Stimulated activated CD8-positive, alpha-beta memory T cell treated with anti-CD3 and anti-CD28 coated beads, Interleukin-15, amount 100 ng/mL, for 24 hours (primary cell): ENCODE measurements at places on chromosomes 7 and 10.

DNA sequence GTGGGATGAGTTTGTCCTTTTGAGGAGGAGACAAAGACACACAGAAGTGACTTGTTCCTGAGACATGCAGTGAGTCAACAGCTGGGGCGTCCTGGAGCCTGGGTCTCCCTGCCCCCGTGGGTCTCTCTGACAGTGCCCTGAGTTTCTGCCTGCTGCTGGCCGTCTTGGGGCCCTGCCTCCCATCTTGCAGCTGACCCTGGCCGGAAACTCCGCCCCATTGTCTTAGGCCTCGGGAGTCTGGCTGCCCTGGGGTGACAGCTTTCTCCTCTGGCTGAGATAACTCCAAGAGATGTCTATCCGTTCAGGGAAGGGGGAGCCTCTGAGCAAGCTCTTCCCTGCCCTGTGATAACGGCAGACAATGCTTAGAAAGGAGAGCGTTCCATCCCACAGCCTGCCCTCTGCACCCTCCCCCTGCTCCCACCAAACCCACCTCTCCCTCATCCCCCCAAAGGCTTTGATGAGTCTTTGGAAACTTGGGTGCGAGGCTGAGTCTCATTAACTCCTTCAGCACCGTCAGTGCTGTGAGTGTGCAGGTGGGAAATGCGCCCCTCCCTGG is 69.5 kb upstream of the PODXL start:
- DNase-seq = no peak

GRCh38 chr10:131636116-131636515 is 264.7 kb upstream of the PPP2R2D start:
- DNase-seq = no peak

GRCh38 chr7:112020800-112021199 is 185.4 kb downstream of the DOCK4 start:
- DNase-seq = no peak

GRCh38 chr10:78867555-78867939 is 201.2 kb upstream of the ZMIZ1 start:
- no peak for DNase-seq

DNA sequence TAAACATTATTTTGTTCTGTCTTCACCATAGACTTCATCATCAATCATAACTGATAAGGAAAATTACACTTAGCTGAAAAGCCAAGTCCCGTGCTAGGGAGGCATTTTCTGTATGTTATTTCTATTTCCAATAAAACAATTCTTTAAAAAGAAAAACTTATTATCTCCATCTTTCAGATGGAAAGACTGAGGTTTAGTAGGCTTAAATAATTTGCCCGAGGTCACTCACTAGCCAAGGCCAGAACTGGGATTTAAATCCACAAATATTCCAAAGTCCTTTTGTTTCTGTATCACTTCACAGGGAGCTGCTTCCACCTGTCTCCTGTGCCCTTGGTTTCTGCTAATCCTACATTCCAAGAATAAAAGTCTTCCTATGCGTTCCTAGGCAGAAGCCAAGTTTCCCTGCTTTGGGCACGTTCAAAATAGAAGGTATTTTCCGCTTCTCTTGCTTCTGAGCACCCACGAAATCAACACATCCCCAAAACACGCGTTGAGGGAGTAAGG is 732 bp downstream of the CPVL start:
- DNase-seq = no peak

DNA sequence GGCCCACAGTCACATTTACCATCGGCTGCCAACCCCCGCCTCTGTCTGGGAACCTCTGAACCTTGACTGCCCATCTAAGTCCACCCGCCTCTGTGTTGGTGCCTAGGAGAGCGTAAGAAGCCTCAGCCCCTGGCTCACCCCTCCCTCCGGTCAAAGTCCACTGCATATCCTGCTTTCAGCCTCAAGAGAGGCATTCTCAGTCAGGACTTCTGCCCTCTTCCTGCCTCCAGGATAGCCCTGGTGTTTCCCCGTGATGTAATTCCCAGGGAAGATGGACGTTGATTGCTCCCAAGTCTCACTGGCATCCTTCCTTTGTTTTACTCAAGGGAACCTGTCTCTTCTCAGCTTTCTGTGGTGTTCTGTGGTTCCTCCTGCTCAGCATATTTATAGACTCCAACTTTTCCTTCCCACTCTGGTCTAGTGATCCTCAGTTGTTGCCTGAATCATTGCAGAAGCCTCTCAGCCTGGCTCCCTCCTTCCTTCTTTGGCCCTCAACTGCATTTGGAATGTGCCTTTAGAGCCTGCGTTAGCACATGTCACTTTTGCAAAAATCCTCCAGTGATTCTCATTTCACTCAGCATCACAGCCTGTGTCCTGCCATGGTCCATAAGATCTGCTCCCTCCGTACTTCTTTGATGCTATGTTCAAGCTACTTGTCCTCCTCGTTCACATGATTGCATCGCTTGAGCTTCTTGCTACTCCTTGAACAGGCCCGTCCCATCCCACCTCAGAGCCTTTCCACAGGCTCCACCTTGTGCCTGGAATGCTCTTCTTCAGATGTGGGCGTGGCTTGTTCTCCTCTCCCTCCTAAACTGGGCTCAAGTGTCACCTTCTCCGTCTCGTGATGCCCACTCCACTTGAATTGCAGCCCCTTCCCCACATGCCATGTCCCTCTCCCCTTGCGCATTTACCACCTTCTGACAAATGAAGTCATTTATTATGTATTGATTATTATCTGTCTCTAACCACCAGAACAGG is 124.2 kb downstream of the PLPP4 start:
- DNase-seq = no peak

GRCh38 chr10:69045441-69046300 is 42.2 kb upstream of the SRGN start:
- DNase-seq = no peak

DNA sequence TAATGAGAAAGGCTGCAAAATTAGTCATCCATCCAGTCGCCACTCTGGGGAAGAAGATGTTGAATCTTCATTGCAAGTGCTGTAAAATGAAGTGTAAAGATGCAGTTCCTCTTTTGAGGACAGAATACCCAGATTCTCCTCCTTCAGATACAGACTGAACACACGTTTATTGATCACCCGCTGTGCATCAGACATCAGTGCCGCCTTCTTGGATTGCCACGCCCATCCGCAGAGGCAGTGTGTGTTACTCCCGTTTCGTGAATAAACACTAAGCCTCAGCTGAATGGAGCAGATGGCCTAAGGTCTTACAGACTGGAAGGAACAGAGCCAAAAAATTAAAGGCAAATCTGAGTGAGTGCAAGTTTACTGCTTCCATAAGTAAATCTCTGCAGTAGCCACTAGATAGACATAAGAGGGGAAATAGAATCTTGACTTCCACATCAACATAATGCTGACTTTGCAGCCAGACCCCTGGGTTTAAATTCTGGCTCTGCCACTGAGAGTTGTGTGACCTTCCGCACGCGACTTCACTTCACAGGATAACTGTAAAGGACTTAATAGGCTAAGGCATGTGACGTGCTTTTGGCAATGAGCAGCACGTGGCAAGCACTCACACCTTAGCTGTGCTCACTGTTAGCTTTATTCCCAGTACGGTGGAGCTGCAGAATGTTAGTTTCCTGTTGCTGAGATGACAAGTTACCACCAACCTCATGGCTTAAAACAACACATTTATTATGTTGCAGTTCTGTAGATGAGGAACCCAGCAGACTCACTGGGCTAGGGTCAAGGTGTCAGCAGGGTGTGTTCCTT is 285.9 kb downstream of the CELF2 start:
- no peak for DNase-seq

DNA sequence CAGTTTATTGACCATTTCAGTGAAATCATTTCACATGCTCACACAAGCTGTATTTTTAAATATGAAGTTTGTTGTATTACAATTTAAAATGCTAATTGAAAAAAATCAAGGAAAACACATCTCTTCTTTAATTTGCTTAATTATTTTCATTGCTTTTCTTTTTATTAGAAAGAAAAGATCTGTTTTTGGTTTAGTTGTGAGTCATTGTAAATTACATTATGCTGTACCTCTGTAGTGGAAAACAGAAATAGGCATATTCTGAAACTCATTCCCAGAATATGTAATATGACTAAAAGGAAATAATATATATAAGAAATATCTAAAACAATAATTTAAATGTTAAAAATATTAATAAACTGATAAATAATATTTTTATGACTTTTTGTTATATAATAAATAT is 161.9 kb downstream of the HGF start:
- no peak for DNase-seq

DNA sequence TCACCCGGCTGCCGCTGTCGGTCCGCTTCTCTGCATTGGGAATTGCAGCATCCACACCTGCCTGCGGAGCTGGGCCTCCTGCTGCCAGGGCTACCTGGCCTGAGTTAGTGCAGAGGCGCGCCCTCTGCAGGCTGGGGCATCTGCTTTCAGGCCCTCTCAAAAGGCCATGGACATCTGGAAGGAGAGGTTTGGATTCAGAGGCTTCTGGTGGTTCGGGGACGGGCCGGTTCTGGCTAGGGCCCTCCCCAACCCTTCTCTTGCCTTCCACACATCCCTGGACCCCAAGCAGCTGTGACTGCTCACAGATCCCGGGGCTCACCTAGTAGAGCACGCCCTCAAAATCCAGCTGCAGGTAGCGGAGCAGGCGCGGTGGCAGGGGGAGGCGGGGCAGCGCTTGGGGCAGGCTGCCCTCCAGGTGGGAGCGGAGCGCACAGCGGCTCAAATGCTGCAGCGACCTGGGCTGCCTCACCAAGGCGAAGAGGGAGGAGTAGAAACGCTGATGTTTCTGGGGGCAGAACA is 8.4 kb upstream of the GBX1 start:
- no peak for DNase-seq

DNA sequence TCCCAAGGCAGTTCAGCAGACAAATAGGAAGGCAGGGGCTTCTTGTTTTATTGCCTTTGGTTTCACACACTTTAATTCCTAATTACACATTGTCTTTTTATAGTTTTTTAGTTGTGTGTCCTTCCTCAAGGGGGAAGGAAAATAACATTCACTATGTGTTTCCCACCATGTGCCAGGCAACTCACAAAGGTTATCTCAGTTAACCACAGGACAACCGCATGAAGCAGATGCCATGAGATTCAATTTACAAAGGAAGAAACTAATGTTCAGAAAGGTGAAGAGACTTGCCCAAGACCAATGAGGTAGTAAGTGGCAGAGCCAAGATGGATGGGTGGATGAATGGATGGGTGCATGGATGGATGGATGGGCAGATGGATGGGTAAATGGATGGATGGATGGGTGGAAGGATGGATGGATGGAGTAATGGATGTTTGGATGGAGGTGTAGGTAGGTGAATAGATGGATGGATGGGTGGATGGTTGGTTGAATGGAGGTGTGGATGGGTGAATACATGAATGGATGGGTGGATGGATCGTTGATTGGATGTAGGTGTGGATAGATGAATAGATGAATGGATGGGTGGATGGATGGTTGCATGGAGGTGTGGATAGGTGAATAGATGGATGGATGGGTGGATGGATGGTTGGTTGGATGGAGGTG is 77.9 kb downstream of the ARHGAP22 start:
- DNase-seq = no peak

- no peak for DNase-seq
These were observed 7.0 kb downstream of the ATP6V0E2 start for GRCh38 chr7:149880638-149881311.

- DNase-seq = no peak
These were observed 148.4 kb downstream of the TPST1 start for GRCh38 chr7:66353547-66353946.

GRCh38 chr10:680146-680545 is 9.3 kb downstream of the DIP2C start:
- no peak for DNase-seq

DNA sequence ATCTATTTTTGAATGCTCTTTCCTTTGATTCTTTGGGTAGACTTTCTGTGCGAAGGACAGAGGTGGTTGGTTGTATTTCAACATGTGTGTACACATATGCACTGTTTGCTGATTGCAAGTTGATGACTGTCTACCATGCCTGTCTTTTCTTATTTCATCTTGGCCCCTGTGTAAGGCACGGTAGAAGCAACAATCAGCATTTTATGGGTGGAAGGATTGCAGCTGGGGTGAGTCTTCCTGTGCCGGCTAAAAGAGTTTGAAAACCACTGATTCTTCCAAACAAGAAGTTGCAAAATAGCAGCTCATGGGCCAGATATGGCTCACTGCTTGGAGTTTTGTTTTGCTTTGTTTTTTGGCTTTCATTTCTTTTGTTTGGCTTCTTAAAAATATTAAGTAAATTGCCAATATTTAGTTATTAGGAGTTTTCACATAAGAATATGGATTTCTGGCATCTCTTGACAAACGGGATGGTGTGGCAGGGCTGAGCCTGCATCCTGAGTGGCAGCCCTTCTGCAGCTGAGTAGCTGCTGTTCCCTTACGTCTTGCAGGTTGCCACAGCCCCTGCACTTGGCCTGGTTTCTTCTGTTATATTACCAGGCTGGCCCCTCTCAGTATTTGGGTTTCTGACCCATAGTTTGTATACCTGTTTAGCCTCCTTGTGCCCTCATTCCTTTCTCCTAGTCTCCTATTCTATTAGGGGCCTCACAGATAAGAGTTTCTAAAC is 7.2 kb downstream of the ZNF862 start:
- no peak for DNase-seq

DNA sequence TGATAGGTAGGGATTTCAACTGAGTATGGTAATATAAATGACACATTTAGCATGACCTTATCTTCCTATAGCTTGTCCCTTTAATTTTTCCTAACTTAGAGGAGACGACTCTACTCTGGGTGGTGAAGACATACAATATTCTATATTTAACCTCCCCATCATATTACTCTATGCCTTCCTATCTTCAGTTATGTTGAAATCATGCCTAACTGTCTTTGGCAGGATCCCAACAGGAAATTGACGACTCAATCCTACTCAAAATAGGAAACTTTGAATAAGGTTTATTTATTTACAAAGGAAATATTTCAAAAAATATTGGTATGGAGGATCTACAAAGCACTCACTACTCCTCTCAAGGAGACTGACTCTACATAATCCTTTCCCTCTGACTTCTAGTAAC is 24.1 kb upstream of the SEMA3A start:
- no peak for DNase-seq

DNA sequence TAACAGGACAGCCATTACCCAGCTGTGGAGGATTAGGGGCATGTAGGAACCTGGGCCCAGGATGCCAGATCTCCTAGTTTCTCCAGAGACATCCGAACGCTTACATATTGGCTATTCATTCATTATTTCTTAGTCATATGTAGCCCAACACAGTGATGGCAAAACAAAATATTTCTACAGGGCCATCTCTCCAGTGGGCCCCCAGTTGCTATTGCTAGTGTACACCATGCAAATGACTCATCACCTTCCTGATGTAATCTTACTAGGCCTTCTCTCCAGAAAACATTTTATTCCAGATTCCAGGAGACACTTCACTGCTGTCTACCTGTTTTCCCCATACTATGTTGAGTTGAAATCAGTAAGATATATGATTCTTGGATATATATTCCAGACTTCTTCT is 201.7 kb downstream of the PLXDC2 start:
- DNase-seq = no peak
